Omental fat pad (tissue), 4 donors: ENCODE measurements at places on chromosomes 7 and 10. TPM values are rescaled to one million over a fixed set of nuclear protein-coding genes. Genes with fewer than 3 reads are reported as not detected.

GRCh38 chr10:93178226-93178625 is 104.5 kb downstream of the CYP26A1 start:
- DNase-seq = no peak

MKX gene
- 1.7 TPM for total RNA-seq

NPY4R gene
- 0.95 TPM for total RNA-seq

DNA sequence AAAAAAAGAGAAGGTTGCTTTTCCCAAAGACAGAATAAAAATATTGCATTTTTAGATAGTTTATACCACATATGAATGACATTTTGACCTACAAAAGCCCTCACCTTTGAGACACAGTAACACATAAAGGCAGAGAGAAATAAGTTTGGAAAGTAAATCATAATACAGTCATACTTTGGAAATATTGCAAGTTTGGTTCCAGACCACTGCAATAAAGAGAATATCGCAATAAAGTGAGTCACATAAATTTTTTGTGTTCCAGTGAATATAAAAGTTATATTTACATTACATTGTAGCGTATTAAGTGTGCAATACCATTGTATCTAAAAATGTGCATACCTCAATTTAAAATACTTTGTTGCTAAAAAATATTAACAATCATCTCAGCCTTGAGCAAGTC is 40.3 kb downstream of the CCDC71L start:
- no peak for DNase-seq

SEMA3C gene
- 169 TPM for total RNA-seq

EPDR1 gene
- 19.2 TPM for total RNA-seq

GRCh38 chr7:77188731-77189437 is 10.7 kb downstream of the FGL2 start:
- DNase-seq = no peak

GRCh38 chr7:261341-262250 is 28.4 kb upstream of the FOXL3 start:
- DNase-seq = no peak

GRCh38 chr10:116785867-116786266 is 43.5 kb upstream of the HSPA12A start:
- DNase-seq = no peak

DNA sequence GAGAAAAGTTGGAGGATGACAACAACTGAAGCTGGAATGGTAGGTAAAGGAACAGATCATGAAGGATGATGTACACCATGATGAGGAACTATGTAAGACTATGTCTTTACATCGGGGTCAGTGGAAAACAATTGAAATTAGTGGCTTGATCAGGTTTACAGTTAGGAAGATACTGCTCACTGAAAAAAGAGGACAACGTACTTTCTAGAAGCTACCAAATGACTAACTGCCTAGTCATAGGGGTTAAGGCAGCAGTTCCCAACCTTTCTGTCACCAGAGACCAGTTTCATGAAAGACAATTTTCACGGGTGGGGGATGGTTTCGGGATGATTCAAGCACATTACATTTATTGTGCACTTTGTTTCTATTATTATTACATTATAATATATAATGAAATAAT is 91.6 kb upstream of the ANKRD1 start:
- no peak for DNase-seq

DNA sequence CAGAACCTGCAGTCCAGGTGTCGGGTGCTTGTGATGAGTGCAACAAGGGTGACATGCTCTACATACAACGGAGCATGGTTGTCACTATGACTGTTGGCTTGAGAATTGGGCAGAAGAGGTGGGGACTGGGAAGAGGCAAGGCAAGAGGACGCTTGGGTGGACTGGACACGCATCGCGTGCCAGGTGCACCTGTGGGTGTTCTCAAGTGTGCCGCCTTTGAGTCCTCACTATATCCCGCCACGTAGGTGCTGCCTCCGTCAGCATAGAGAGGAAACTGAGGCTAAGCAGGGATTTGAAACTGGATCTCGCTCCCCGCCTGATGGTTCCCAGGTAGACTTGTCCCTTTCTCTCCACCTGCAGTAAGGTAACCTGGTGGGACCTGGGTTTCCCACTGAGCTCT is 27.2 kb downstream of the CDH23 start:
- DNase-seq = no peak

DNA sequence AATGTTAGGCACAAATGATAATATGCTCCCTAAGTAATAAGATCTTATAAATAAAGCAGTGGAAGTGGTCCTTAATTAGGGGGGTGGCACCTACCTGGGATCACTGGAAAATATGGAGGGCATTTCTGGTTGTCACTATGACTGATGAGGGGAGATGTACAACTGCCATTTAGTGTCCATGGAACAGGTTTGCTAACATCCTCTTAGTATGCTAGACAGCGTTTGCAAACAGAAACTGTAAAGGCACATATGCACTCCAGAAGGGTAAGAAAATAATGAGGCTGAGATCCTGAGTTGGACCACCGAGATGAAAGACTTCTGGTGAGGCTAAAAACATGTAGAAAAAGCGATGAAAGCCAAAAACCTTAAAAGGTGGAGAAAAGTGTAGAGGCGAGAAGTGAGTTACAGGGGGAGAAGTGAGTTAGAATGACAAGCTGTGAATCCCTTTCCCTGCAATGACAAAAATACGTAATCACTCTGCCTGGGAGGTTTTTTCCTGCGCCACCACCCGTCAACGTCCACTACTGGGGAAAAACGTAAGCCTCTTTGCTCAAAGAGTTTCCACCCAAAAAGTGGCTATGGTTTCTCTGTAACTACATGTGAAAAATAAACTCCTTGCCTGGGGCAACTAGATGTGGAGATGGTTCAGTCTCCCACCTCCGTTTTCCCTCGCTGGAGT is 767 bp downstream of the KRIT1 start:
- no peak for DNase-seq

ZYX gene
- total RNA-seq = 55.6 TPM
